ENCODE measurements at places on chromosomes 4 and X.

GRCh38 chrX:107827030-107827831 is 1.6 kb downstream of the MID2 start:
- H3K27ac ChIP-seq: peak overlapping the region; percentile 89
- H3K4me1 ChIP-seq: peaks cover 19% of the 10 kb centered on the region
- no peaks in the 10 kb centered on the region for H3K27me3 ChIP-seq

- H3K4me1 ChIP-seq: peaks cover 32% of the 10 kb centered on the region
- peak overlapping the region; percentile 79 for H3K27ac ChIP-seq
- DNase-seq: peak; percentile 91
- H3K36me3 ChIP-seq: no peaks in the 10 kb centered on the region
Measured at GRCh38 chr4:38177641-38178391, 217.6 kb downstream of the PTTG2 start.

GRCh38 chr4:103207673-103208072 is 9.5 kb upstream of the CENPE start:
- DNase-seq: no peak
- H3K4me3 ChIP-seq: no peak overlapping the region
- H3K27me3 ChIP-seq: no peaks in the 10 kb centered on the region
- H3K27ac ChIP-seq: no peak overlapping the region
- H3K4me1 ChIP-seq: no peaks in the 10 kb centered on the region
- H3K36me3 ChIP-seq: no peaks in the 10 kb centered on the region

DNA sequence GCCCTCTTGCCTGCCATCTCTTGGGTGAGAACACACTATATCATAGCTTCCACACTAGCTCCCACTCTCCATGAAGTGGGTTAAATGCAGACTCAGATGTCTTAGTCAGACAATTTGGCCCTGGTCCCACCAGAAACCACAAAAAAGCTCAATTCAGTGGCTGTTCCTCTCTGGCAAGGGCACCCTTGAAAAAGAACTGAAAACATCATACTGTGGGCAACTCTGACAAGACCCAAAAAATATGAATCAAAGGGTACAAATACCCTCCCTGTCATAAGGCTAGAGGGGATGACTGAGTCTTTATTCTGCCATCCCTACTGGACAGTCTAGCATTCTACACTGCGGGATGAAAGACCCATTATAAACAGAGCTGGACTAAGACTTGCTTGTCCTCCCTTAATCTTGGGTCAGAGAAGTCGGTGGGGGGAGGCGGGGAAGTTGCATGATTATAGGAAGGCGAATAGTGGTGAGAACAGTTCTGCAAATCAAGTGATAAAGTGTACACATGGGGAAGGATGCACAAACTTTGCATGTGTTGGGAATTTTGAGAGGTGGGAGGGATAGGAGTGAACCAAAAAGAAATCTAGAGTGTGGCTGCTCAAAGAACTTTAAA is 172.1 kb downstream of the OPHN1 start:
- no peak overlapping the region for H3K27ac ChIP-seq
- H3K27me3 ChIP-seq: no peaks in the 10 kb centered on the region
- H3K36me3 ChIP-seq: no peaks in the 10 kb centered on the region
- DNase-seq: no peak
- no peak overlapping the region for H3K4me3 ChIP-seq
- no peaks in the 10 kb centered on the region for H3K4me1 ChIP-seq

- H3K27me3 ChIP-seq: peaks cover 49% of the 10 kb centered on the region
- peak; percentile 55 for DNase-seq
- no peaks in the 10 kb centered on the region for H3K4me1 ChIP-seq
- no peak overlapping the region for H3K27ac ChIP-seq
- no peaks in the 10 kb centered on the region for H3K36me3 ChIP-seq
Measured at GRCh38 chr4:2069161-2069971, 10.2 kb downstream of the NAT8L start.

DNA sequence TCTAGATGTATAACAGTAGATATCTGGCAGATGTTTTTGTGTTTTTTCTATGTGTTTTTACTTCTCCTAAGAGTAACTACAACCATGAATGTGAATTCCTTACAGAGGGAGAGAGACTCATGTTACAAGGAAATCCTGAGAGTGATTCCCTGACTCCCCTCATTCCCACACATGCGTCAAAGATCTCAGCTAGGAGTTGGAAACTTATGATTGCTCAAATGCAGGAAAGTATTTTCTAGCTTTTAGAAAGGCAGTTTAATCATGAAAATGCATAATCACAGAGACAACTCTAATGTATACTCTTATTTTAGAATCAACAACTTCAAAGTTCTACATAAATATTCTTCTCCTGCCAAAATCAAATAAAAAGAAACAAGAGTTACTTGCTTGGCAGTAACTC is 121.8 kb downstream of the PDE5A start:
- H3K36me3 ChIP-seq: peaks cover 14% of the 10 kb centered on the region
- no peak overlapping the region for H3K4me3 ChIP-seq
- H3K27ac ChIP-seq: no peak overlapping the region
- H3K4me1 ChIP-seq: no peaks in the 10 kb centered on the region
- DNase-seq: no peak

- H3K27ac ChIP-seq: no peak overlapping the region
- peak overlapping the region; percentile 31 for H3K4me3 ChIP-seq
- no peaks in the 10 kb centered on the region for H3K27me3 ChIP-seq
- peak; percentile 86 for DNase-seq
Measured at GRCh38 chr4:120049732-120050494, 16.7 kb downstream of the MAD2L1 start.

GRCh38 chr4:105624530-105624929 is 72.1 kb downstream of the ARHGEF38 start:
- H3K4me1 ChIP-seq: no peaks in the 10 kb centered on the region
- no peak for DNase-seq
- H3K4me3 ChIP-seq: no peak overlapping the region
- no peaks in the 10 kb centered on the region for H3K27me3 ChIP-seq
- no peak overlapping the region for H3K27ac ChIP-seq
- H3K36me3 ChIP-seq: no peaks in the 10 kb centered on the region

Data from suprapubic skin (tissue), 4 donors.